Activated T-cell treated with anti-CD3 and anti-CD28 coated beads for 24 hours (primary cell): ENCODE measurements at places on chromosomes 16 and 17.

DNA sequence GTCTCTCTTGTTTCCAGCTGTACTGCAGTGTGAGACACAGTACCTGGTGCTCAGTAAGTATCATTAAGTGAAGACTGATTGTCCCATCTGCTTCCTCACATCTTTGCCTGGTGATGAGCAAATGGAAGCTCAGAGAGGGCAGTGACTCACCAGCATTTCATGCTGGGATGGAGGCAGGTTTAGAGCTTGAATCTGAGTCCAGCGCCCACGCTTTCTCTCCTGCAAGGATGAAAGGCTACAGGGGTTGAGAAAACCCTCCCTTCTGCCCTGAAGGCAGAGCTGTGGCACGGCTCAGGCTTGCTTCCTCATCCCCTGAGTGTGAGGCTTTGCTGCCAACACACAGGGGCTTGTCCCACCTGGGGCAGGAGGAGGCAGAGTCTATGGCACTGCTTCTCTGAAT is 1.5 kb upstream of the RNF112 start:
- no peak for DNase-seq

GRCh38 chr16:58425756-58426494 is 33.7 kb downstream of the GINS3 start:
- DNase-seq = no peak

GRCh38 chr17:66540131-66540781 is 237.8 kb downstream of the PRKCA start:
- DNase-seq = no peak

GRCh38 chr17:58384897-58385296 is 32.4 kb downstream of the RNF43 start:
- DNase-seq = no peak

DNA sequence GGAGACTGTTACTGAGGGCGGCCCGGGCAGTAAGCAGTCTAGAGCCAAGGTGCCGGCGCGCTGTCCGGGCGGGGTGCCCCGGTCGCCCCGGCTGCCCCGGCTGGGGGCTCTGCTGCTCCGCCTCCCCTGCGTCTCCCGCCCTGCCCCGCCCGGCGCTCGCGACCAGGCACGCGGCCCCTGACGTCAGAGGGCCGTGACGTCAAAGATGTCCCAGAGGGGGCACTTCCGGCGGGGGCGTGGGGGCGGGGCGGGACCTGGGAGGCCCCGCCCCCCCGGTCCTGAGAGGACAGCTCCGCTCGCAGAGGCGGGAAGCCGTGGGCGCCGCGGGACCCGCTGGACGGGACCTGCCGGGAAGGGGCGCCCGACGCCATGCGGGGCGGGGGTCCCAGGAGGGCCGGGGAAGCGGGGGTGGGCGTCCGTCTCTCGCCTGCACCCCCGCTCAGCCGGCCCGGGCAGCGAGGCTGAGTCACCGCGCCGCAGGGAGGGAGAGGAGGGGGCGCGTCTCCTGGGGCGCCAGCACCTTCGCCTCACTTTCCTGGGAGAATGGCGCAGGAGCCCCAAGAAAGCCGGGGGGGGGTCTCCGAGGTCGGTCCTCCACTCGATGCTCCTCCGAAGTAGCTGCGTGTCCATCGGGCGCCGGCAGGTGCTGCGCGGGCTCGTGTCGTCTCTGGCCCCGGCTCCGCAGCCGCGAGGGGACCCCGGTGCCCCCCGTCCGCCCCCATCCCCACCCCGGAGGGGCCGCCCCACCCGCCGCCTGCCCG is 4.4 kb upstream of the HIC1 start:
- peak; percentile 63 for DNase-seq

- no peak for DNase-seq
Measured at GRCh38 chr17:60468371-60468770, 46.1 kb downstream of the CHCT1 start.

DNA sequence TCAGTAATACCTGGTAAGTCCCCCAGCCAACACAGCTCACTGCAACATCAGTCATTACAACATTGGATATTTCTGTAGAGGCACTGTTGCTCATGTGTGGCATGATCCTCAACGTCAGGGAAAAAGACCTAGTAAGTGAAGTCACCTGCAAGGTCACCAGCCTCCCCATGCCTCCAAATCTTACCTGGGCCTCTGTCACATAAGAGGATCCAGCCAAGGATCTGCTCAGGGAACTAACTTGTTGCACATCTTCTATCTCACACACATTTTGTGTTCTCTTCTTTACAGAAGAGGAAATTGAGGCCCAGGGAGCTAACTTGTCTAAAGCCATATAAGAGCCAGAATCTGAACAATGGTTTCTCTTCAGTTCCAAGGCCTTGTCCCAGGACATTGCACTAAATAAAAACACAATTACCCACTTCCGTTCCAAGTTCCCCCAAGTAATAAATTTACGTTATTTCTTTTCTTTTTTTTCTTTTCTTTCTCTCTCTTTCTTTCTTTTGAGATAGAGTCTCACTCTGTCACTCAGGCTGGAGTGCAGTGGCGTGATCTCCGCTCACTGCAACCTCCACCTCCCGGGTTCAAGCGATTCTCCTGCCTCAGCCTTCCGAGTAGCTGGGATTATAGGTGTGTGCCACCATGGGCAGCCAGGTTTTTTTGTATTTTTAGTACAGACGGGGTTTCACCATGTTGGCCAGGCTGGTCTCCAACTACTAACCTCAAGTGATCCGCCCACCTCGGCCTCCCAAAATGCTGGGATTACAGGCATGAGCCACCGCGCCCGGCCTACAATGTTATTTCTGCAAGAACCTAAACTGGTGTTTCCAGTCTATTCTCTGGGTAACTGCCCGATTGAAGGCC is 1.3 kb downstream of the SHMT1 start:
- DNase-seq = no peak

DNA sequence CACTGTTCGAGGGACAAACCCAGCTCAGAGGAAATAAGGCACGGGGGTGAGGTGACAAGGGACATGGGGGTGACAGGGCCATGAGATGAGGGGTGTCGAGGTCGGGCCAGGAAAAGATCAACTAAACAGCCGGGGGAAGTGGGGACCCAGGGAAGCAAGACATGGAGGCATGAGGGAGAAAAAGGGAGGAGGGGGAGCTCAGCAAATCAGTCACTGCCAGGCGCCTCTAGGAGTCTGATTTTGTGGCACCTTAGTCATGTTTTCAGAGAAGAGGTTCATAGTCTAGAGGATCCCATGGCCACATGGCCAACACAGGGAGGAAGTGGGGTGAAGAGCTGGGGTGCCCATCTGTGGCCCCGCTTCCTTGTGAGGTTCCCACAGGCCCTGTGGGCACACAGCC is 814.5 kb downstream of the KCNJ18 start:
- no peak for DNase-seq

DNA sequence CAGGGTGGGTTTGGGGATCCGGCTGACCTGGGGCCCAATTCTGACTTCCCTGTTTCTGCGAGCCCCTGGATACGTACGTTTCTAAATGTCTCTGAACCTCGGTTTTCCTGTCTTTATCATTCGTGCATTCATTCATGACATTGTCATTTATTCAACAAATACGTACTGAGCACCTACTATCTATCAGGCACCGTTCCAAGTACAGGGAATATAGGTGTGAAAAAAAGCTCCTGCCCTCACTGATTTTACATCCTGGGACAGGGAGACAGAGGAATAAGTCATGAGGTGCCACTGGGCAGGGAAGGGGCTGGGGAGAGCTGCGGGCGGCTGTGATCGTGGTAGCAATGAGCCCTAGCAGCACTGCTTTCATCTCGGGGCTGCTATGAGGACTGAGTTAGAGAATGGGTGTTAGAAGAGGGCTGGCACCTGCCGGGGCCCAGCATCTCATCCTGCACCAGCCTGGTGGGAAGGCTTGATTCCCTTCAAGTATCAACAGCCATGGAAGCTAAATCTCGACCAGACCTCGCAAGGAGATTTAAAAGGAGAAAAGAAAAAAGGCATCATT is 88.3 kb upstream of the DNAH17 start:
- DNase-seq = no peak

DNA sequence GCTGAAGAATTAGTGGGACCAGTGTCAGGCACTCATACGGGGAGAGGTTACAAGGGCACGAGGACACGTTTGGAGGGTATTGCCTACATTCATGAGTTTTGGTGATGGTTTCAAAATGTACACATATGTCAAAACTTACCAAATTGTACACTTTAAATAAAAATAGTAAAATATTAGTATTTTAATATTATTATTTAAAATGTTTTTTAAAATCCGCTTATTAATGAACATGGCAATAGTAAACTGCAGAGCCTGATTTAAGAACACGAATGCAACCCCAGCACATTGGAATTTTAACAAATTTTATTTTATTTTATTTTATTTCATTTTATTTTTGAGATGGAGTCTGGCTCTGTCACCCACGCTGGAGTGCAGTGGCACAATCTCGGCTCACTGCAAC is 10.9 kb upstream of the ERCC4 start:
- DNase-seq = no peak

GRCh38 chr17:50141745-50142110 is 8.7 kb downstream of the PPP1R9B start:
- no peak for DNase-seq

DNA sequence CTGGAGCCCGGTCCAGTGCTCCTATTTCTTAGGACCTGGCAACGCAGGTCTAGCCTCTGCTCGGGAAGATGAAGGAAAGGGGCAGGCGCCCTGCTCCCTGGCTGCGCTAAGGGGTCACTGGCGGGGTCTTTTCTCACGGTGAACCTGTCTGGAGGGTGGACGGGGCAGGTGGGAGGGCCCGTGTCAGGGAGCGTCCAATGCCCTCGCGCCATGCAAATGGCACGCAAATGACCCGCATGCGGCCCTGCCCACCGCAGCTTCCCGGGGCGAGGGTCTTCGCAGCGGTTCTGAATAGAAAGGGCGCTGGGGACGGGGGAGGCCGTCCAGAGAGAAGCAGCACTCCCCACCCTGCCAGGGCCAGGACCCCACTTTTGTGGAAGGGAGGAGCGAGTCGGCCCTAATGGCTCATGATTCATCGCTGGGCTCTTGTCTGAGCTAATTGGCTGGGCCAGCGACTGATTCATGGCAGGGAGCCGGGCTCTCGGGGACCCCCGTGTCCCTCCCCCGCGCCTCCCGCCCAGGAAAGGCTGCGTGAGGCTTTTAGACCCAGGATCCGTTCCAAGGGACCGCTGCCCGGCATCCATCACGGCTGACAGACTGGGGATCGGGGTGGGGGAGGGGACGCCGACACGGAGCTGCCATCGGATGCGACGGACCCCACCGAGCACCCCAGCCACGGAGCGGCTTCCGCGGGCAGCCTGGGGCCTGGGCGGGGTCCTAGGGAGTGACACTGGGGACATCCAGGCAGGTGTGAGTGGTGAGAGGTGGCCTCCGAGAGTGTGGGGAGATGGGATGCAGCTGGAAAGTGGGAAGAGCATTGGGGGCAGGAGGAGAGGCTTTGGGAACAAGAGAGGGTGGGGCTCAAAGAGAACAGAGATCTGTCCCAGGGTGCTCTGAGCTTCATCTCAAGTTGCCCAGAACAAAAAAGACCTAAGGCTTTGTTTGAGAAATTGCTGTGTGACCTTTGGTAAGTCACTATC is 25.0 kb upstream of the NGFR start:
- no peak for DNase-seq

DNA sequence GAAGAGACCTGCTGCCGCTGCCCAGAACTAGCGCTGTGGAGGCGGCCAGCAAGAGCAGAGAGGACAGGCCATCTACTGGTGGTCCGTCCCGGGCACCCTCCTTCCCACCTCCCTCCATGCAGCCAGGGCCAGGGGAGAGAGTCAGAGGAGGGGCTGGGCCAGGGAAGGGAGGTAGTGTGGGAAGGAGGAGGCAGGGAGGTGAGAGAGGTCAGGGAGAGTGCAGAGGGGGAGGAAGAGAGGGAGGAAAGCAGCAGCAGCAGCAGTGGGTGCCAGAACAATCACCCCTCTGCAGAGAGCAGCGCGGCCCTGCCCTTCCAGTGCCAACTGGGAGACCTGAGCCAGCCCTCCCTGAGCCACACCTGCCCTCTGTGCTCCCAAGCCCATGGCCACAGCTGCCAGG is 6.6 kb downstream of the C16orf95 start:
- DNase-seq = no peak

- peak; percentile 71 for DNase-seq
Measured at GRCh38 chr17:47719411-47720152, 13.5 kb upstream of the TBX21 start.

- no peak for DNase-seq
Measured at GRCh38 chr17:11324021-11324420, 83.0 kb downstream of the SHISA6 start.

DNA sequence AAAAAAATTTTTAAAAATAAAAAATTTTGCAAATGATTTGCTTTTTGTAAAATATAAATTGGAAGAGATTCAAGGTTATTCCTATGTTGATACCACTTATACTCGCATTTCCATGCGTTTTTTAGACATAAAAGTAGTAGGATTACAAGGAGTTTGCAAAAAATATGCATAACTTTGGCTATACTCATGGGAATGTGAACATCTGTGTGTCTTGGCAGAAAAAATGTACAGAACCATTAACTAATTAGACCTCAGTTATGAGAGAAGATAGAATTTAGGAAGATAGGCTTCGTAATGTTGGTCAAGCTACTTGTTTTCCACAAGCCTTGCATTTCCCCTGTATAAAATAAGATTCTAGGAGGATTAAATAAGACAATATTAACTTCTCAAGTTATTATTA is 61.1 kb upstream of the VPS4A start:
- no peak for DNase-seq

GRCh38 chr16:14497245-14498082 is 132.6 kb downstream of the PARN start:
- no peak for DNase-seq

- no peak for DNase-seq
Measured at GRCh38 chr17:82127315-82127595, 29.2 kb upstream of the FASN start.

DNA sequence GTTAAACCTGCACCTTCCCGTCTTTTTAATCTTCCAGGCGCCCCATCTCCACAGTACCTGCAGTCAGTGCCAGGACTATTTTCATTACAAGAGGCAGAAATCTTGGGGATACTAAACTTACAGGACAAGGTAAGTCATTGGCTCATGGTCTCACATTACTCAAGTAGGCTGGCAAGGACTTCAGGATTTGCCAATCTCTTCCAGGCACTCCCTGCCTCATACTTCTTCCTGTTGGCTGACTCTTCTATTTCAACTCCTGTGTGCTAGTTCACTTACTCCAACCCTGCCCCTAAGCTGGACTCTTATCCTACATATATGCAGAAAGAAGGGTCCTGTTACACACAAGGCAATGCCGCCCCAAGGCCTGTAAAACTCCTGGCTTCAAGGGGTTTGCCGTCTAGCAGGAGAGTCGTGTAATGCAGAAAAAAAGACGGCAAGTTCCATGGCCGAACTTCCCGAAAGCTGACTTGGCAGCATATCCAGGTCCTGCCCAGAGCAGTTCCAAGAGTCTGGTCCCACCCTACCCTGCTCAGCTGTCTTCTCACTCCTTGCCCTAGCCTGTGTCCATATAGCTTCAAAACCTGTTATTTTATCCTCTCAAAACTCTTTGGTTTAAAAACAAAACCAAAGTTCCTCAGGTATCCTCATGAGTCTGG is 14.8 kb downstream of the ERN1 start:
- DNase-seq = no peak

DNA sequence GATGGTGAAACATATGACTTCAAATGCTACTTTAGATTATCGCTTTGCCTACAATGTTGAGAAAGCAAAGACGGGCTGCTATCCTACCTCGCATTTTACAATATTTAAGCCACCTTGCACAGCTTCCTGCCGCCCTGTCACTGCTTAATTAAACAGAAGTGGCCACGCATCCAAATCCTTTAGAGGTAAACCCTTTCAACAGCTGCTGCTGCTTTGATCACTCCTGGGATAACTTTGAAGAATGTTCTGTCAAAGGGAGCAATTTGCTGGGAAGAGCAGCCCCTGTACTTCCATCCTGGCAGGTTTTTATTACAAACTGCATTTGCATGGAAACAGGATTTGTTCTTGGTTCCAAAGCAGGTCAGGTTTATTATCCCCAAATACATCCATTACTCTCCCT is 24.2 kb upstream of the SSTR2 start:
- DNase-seq = no peak
